Substantia nigra (tissue), 51 donors: ENCODE measurements at places on chromosomes 5 and 9.

- no peak for DNase-seq
These were observed 127.6 kb downstream of the GADD45G start for GRCh38 chr9:89732295-89732938.

GRCh38 chr5:149205625-149206523 lies 64.6 kb downstream of the ABLIM3 start:
- no peak for DNase-seq

DNA sequence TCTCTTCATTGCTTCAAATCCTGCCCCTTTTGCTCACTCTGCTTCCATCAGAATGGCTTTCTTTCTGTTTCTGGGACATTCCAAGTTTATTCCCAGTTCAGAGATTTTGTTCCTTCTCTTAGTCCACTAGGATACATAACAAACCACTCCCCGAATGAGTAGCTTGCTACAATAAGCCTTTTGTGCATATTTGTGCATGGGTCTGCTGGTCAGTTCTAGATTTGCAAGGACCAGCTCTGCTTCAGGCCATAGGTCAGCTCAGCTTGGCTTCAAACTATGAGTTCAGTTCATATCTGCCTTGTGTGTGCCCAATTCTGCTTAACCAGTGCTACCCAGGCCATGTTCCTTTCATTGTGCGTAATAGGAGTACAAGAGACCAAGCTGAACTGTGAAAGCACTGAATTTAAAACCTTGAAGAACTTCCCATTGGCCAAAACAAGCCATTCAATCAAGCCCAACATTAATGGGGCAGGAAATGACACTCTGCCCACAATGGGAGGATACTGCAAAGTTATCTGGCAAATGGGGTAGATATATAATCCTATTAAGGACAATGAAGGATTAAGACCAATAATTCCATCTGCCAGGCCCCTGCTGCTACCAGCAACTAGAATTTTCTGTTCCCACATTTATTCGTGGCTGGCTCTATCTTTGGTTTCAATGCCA lies 328.8 kb downstream of the PRELID2 start:
- DNase-seq: no peak

DNA sequence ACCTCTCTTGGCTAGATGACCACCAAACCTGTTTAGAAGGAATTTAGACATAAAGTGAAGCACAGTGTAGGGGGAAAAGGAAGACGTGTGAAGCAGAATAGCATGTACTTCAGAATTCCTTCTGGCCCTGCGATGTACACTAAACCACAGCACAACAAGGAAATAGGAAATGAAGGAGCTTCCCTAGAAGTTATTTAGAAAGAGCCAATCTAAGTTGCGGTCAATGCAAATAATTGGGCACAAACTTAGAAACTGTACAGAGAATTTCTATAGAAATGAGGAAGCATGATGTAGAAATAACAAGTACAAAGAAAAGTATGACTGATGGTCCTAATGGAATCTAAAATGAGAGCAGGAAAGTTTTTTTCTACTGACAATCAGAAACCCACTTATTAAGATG lies 41.5 kb downstream of the ANKRD55 start:
- no peak for DNase-seq

DNA sequence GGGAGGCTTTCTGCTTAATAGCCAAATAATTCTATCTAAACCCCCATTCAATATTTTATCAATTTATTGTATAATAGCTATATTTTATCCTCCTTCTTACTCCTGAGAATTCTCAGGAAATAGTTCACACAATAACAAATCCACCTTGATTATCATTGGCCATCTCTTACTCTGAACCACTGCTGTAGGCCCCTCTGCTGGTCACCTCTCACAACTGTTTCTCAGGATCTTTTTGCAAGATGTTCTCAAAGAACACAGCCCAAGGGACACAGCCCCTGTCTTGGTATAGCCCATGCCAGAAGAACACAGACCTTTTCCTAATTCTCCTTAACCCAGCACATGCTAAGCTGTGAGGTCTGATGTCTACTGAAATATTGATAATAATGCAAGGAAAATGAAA lies 74.9 kb upstream of the HTR4 start:
- DNase-seq: no peak

DNA sequence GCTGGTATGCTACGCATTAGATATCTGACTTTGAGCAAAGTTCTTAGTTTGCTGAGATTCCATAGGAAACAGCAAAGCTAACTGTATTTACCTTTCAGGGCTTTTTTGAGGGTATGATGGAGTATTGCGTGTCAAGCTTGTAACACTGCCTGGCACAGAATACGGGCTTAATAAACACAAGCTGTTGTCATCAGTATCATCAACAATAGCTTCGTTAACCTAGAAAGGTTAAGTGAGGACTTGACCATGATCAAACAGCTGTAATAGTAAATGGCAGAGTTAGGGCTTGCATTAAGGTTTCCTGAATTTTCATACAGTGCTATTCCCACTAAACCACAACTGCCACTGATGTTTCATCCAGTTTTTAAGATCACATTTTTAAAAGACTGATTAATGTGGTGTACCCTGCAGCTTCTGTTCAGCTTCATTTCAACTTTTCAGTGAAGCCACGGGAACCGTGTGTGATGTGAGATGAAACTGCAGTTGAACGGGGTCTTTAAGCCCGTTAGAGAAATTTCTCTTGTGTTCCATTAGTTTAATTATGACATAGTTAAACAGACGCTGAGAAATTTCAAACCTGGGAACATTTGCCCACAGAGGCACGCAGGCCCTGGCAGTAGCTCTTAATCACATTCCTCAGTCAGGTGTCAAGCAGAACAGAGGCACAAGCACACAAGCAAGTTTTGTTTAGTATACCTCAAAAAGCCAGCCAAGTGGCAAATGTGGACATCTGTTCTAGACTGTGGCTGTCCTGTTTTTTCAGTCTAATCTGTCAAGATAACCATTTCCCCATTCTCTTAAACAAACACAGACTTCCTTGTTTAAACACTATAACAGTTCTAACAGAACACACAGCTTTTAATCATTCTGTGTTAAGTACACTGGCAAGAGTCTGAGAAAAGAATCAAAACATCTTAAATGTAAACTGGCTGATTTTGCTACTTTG lies 147.1 kb downstream of the ZNF608 start:
- DNase-seq: no peak

DNA sequence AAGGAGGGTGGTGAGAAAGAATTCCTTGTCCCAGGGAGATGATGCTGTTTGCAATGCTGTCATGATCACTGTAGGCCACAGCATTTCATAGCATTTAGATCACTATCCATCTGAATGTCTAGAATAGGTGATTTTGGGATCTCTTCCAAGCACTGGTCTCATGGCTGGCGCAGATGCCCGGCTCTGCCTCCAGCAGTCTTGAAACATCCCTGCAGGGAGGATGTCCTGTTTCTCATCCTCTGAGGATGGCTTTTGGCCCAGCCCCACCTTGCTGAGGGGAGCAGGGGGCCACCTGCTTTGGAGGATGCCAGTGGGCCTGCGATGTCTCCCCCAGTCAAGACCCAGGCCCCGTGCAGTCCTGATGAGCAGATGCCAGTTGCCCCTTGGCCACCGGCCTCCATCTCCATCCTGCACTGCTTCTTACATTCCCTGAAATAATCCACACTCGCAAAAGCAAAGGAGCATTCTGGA lies 63.5 kb upstream of the GARNL3 start:
- DNase-seq: no peak
